MG63 (cell line): ENCODE measurements at places on chromosomes 13 and 19. TPM values are rescaled to one million over a fixed set of nuclear protein-coding genes. Genes with fewer than 3 reads are reported as not detected.

DNA sequence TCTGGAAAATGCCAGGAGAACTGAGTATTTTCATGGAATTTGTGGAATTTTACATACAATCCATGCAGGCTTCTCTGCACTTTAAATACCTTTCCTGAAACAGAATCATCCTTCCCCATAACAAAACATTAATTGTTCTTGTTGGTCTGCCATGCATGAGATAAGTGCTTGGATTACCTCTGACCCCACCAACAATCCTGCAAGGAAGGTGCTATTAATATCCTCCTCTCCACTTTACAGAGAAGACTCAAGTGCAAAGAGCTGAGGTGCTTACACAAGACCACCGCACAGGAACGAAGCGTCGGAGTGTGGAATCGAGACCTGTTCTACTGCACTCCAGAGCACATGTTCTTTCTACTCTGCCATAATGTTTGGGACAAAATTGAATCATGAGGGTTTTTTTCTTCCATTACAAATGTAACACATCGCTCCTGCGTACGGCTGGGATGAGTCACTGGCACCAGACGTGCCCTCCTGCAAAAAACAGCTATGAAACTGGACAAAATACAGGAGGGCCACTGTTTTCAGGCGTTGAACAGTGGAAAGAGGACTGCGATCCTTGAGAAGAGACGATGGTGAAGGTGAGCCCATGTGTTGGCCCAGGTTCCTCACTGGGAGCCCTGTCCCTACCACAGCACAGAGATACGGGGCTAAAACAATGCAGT lies 12.9 kb upstream of the LRRC4B start:
- no peak for DNase-seq

- DNase-seq, result no peak
Observed at GRCh38 chr19:54871696-54872095, 2.3 kb upstream of the FCAR start.

GRCh38 chr19:10620786-10621185 lies 4.6 kb upstream of the SLC44A2 start:
- no peak for DNase-seq

GRCh38 chr19:43759515-43759914 lies 4.8 kb upstream of the SMG9 start:
- DNase-seq, result peak; percentile 91

The LRRC63 gene
- total RNA-seq, result 0.16 TPM in 1 of 2 replicates, not detected in the other
